ENCODE measurements at places on chromosomes 6 and 20.

DNA sequence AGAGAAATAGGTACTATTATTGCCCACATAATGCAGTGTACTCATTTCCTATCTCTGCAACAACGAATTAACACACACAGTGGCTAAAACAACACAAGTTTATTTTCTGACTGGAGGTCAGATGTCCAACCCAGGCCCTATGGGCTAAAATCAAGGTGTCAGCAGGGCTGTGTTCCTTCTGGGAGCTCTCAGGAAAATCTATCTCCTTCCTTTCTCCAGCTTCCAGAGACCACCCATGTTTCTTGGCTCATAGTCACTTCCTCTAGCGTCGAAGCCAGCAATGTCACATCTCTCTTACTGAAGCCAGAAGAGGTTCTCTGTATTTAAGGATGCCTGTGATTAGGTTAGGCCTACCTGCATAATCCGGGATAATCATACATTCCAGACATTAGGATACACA lies 60.9 kb upstream of the TOP1 start:
- no peak for DNase-seq

- DNase-seq: peak; percentile 59
These were observed 61.5 kb upstream of the FNDC1 start for GRCh38 chr6:159107451-159108260.

DNA sequence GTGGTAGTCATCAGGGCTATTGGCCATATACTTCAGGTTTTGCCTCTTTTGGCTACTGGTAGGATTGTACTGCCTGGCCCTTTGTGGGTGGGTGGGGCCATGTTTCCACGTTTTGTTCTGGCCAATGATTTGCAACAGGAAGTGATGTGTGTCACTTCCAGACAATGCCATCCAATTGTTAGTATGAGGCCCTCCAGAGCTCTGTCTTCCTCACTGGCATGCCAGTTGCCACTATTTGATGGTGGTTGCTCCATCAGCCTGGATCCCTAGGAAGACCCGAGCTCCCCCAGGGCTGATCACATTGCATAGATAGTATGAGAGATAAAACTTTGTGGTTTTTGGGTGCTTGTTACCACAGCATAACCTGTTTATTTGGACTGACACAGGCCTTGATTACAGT lies 7.7 kb upstream of the LRRN4 start:
- DNase-seq: no peak

- no peak for DNase-seq
These were observed 25.2 kb upstream of the DOK5 start for GRCh38 chr20:54450207-54450606.

GRCh38 chr6:112480553-112480952 lies 133.4 kb downstream of the RFPL4B start:
- no peak for DNase-seq

DNA sequence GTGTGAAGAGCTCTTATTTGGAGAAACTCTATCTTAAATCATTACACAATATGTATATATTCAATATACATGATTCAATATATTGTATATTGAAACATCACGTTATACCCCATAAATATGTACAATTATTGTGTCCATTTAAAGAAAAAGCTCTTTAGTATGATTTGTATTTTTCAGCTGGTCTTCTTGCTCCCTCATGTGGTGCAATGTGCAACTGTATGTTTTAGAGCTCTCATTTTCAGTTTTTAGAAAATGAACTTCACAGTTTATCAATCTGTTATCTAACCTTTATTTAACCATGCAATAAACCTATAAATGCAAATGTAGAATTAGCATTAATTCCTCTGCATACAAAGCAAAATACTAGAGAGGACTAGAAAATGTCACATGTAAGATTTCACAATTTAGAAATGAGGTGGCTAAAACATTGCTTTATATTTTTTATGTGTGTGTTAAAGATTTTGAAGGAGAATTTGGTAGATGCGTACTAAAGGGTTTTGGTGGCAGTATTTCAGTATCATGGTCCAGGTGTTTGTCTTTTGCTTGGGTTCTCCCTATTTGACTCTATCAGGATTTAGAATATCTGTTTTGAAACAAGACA lies 167.1 kb downstream of the PHF3 start:
- no peak for DNase-seq

DNA sequence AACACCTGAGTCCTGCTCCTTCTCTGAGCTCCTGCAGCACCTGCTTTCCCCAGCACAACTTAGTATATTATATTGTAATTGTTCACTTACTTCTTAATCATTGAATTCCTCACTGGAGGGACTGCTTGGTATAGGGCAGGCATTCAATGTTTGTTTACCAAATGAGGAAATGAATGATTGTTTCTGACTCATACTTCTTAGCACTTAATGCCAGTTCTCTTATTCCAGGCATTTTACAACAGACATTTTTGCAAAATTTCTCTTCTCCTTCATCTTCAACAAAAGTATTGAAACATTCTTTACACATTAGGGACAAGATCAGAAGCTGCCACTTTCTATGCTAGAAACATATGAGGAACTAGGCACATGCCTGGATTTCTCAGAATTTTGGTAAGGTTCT lies 119.4 kb downstream of the TBX18 start:
- DNase-seq: no peak

DNA sequence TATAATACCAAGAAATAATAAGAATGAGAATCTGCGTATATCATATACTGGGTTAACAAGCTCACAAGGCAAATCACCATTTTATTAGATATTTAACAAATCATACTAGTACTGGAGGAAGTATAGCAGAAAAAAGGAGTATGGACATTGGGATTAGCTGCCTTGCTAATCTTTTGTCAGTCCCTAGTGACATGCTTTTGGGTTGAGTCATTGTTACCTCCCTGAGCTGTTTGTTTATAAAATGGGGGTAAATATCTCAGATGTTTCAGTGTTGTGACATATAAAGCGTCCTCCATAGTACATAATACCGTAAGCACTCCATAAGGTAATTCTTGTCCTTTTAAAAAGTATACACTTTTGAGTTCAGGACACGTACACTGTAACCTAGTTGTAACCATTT lies 107.0 kb downstream of the ESR1 start:
- DNase-seq: no peak

- no peak for DNase-seq
These were observed 227.6 kb upstream of the ZFP64 start for GRCh38 chr20:52419205-52419604.

DNA sequence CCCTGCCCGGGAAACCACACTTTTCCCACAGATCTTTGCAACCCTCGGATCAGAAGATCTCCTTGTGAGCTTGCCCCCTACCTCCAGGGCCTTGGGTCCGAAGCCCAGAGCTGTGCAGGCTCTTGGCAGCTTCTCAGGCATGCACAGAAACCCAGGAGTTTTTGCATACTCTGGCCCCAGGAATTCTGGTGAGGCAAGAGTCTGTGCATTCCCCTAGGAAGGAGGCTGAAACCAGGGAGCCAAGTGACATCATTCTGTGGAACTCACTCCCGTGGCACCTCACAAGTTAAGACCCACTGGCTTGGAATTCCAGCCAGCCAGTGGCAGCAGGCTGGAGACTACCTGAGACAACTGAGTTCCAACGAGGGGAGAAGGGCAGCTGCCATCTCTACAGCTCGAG lies 100.1 kb downstream of the TNFRSF21 start:
- no peak for DNase-seq

DNA sequence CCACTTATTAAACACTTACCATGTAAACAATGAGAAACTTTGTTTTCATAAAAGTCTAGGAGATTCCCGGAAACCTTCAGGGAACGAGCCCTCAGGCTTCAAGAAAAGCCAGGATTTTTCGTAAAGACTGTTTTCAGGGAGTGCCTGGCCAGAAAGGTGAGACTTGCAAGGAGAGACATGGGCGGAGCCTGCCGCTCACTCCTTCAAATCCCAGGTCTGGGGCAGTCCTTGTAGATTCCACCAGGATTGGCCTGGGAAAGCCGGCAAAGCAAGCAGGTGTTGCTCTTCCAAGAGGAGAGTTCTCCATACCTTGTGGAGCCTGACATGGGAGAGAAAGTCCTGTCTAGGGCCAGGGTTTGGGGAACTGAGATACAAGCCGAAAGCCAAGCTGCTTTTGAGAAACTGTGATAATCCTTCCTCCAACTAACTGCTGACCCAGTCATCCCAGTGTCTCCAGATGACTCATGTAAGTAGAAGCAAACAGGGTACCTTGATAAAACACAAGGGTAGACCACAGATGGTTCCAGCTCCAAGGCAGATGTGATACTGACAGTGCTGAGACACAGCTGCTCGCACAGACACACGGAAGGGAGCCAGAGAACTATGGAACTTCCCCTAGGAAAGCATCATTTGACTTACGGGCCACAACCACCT lies 69.4 kb upstream of the NAA20 start:
- no peak for DNase-seq

DNA sequence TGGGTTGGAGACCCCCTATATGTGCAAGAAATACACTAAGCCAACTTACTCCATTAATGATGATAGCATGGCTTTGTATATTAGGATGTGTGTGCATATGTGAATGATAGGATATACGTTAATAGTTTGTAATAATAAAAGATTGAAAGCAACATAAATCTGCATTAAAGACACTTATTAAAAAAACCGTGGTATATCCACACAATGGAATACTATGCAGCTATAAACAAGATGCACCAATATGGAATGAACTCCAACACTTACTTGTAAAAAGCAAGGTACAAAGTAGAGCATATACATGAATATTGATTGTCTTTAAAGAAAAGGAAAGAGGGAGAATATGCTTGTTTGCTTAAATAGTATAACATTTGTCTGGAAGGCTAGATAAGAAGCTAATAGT lies 68.0 kb downstream of the UST start:
- no peak for DNase-seq

DNA sequence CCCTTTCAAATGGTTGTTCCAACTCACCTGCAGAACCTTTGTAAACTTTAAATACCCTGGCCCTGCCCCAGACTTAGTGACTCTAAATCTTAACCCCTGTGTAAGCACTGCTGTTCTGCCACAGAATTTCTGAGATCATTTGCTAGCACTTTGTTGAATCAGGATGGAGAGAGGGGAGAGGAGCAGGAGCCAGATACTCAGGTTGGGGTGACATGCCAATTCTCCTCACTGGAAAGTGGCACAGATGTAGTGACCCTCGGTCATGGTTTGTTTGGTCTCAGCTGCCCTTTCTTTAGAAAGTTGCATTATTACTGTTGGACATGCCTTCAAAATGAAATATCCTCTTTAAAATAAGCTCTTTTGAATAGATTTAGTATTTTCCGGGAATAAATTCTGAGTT lies 168.0 kb downstream of the ZFAND3 start:
- DNase-seq: no peak

- no peak for DNase-seq
These were observed 21.9 kb upstream of the PNRC1 start for GRCh38 chr6:89058627-89059026.

DNA sequence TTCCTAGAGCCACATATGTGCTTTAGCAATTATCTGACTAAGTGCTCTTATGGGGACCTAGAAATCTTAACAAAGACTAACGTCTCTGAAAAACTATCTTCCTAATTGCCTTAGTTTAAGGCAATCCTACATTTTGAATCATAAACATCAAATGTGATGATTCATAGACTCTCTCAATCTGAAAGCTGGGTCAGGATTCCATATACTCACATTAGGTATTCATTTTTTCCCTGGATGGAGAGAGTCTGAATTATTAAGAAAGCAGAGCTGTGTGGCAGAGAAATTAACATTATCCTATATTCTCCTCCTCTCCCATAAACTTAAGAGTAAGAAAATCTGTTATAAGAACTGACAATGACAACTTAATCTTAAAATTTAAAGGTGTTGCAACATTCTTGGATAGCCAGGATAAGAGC lies 1.6 kb upstream of the PRL start:
- no peak for DNase-seq

GRCh38 chr6:2766767-2767656 lies 1.8 kb downstream of the WRNIP1 start:
- no peak for DNase-seq

GRCh38 chr20:42370075-42370474 lies 751.9 kb upstream of the CHD6 start:
- no peak for DNase-seq
